Epithelial cell of prostate (primary cell): ENCODE measurements at places on chromosomes 1 and 21.

- no peak for DNase-seq
Observed at GRCh38 chr1:245651093-245651492, 496.3 kb downstream of the KIF26B start.

- DNase-seq = no peak
Observed at GRCh38 chr1:44036409-44037139, 5.3 kb upstream of the SLC6A9 start.

DNA sequence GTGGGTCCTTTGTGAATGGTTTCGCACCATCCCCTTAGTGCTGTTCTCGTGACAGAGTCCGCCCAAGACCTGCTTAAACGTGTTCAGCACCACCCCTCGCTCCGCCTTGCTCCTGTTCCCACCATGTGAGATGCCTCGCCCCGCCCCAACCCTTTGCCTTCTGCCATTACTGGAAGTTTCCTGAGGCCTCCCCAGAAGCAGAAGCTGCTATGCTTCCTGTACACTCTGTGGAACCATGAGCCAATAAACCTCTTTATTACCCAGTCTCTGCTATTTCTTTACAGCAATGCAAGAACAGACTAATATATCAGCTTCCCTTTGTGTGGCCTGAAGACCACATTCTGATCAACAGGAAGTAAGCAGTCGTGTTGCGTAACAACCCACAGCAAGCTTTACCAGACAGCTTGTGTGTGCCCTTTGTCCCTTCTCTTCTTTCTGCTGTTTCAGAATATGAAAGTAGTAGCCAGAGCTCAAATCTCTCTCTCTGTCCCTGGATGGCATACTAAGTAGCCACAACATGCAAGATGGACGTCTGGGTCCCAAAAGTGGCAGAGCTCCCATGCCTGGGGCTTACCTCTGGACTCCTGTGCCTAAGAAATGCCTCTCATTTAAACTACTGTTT is 14.1 kb downstream of the HENMT1 start:
- DNase-seq = no peak

DNA sequence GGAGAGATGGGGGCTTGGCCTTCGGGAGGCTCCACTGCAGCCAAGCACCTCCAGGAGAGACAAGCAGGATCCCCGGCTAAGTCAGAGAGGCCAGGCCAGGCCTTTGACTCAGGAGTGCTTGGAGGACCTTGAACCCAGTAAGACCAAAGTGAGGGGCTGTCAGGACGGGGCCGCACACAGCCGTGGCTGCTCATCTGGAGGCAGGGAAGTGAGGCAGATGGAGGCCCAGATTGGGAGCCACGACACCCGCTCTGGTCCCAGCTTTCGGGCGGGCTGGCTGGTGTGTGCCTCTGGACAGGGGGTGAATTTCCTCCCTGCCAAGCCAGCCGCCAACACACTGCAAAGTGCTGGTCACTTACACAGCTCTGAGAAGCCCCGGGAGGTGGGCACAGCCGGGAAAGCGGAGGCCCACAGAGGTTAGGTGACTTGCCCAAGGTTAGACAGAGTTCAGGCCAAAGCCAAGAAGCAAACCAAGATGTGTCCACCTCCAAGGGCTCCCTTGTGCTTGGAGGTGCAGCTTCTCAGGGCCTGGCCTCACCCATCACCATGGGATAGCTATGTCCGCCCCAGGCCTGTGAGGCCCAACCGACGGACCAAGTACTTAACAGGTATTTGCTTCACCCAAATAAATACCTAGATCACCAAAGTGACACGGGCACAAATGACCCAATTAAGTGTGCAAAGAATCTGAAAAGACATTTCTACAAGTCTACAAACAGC is 58.3 kb downstream of the CHD5 start:
- DNase-seq = no peak

DNA sequence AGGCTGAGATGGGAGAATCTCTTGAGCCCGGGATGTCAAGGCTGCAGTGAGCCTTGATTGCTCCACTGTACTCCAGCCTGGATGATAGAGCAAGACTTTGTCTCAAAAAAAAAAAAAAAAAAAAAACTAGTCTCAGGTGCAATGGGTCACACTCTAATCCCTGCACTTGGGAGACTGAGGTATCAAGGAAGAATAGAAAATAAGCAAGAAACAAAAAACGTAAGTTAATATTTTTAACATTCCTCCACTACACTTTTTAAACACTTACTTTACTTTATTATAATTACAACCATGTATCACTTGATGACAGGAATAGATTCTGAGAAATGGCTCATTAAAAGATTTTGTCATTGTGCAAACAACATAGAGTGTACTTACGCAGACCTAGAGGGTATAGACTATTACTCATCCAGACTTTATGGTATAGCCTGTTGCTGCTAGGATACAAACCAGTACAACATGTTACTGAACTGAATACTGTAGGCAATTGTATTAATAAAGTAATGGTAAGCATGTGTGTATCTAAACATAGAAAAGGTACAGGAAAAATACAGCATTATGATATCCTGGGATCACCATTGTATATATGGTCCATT is 1244.1 kb upstream of the ADGRL4 start:
- peak; percentile 82 for DNase-seq

GRCh38 chr1:220999872-221000863 is 120.9 kb downstream of the HLX start:
- no peak for DNase-seq

GRCh38 chr1:171654942-171655745 is 2.7 kb upstream of the MYOC start:
- DNase-seq = no peak
